ENCODE measurements at places on chromosomes 13 and 19.

GRCh38 chr13:109154966-109155761, 525.8 kb downstream of the MYO16 start:
- DNase-seq = no peak

- DNase-seq = no peak
These were observed 187.1 kb downstream of the FOXO1 start for GRCh38 chr13:40479196-40479845.

GRCh38 chr19:4060621-4061177, 6.0 kb downstream of the ZBTB7A start:
- no peak for DNase-seq

GRCh38 chr13:113875837-113876281, 12.0 kb upstream of the GAS6 start:
- no peak for DNase-seq

DNA sequence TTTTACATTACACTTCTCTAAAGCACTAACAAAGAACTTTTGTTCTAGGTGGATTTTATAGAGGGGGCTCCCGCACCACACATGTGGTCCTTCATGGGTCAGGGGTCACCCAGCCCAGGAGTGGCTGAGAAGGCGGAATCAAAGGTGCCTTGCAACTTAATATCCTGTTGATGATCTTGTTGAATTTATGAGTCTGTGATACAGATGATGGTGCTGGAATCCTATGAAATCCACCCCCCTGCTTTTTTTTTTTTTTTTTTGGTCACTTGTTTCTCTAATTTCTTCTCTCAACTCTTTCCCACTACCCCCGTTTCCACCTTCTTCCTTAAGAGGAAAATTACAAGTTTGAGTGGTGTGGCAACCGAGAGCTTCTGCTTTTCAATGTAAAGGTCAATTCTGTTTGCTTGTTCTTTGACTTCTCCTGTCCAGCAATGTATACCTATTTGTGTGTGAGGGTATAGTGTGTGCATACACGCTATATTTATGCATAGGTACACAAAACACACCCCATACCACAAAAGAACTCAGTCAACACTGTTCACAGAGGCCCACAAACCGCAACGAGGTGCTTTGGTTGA, 4.2 kb upstream of the ZIC2 start:
- no peak for DNase-seq

- no peak for DNase-seq
These were observed 33.0 kb downstream of the UGGT2 start for GRCh38 chr13:96020155-96020575.

GRCh38 chr13:28651810-28652401, 7.0 kb upstream of the POMP start:
- DNase-seq = no peak

- no peak for DNase-seq
These were observed 22.1 kb downstream of the UPF1 start for GRCh38 chr19:18853755-18854427.

GRCh38 chr13:102846261-102847015, 606 bp downstream of the ERCC5 start:
- DNase-seq = no peak

DNA sequence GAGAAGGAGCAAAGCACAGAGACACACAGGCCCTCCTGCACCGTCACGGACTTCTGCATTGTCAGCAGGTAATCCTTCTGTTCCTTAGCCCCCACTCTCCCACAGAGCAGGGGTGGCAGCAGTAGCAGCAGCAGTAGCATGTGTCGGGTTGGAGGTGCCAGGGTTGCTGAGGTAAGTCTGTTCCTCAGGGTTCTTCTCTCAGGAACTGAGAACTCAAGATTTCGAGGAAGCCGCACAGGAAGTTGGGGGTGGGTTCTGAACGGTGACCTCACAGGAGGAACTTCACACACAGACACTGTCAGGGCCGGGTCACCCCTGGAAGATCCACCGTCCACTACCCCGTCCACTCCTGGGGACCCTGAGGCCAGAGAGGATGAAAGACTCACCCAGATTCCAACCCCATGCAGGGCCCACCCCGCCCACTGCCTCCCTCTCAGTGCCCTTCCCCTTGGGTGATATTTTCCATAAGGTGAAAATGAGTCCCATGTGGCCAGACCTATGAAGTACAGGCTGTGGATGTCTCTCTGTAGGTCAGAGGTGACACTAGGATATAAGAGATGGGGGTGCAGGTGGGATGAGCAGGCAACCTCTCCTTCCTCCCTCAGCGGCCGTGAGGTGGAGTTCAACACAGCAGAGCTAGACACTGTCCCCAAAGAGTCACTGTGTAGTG, at the start of gene SIGLEC12:
Gene SIGLEC12, minus strand, starts transcription at position 207 of the 670 bp plus-strand sequence. Its CDS starts 67 bp downstream, at position 140.
- no peak for DNase-seq

DNA sequence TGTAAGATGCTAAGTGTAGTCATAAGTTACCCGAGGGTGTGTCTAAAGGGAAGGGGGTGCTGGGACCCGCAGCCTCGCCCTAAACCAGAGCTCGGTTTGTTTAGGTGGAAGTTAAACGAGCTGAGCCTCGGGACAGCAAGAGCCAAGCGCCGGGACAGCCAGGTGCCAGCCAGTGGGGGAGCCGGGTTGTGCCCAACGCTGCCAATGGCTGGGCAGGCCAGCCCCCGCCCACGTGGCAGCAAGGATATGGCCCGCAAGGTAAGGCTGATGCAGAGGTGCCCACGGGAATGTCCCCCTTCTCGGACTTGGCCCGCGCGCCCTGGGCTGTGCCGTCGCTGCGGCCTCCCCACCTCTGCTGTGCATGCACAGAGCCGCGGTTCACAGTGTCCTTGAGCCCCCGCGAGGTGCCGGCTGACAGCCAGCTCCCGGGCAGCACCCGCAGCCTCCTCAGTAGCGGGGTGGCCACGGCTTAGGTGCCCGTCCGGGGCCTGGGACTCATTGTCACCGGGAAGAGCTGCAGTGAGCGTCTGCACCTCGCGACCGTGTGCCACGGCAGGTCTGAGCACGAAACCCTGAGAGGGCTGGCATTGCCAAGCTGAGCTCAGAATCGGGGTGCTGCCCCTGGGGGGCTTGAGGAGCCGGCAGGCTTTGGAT, 9.3 kb upstream of the RPS15 start:
- no peak for DNase-seq

- no peak for DNase-seq
These were observed 26.5 kb downstream of the CEBPG start for GRCh38 chr19:33399745-33400681.

DNA sequence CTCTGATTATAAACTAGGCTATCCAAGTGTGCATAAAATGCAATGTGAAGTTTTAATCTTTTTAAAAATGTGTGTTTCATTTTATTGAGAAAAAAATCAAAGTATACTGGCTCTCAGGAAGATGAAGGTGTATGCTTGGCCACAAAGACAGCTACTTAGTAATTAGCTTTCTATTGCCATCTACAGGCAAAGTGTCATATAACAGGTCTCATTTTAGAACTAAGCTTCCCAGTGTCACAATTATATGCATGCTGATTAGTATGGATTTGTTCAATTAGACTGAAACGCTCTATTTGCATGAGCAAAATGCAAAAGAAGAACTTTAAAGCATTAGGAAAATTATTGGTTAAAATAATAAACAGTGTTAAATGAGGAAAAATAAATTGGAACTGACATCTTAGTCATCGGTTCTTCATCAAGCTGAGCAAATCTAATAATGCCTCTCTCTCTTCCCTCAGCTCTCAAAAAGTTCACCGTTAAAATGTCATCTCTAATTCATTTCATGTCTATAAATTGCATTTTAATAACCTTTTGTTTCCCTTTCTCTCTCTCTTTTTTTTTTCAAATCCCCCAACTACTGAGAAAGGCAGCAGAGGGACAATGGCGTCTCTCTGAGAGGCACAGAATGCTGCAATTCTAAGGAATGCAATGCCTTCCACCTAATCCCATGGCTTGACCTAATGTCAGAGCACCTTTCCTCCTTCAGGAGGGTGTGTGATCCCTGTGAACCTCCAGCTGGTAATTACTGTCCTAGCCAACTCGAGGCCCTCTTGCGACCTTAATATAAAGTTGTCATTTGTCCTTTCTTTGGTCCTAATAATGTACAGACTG, 313.1 kb upstream of the MAB21L1 start:
- no peak for DNase-seq

DNA sequence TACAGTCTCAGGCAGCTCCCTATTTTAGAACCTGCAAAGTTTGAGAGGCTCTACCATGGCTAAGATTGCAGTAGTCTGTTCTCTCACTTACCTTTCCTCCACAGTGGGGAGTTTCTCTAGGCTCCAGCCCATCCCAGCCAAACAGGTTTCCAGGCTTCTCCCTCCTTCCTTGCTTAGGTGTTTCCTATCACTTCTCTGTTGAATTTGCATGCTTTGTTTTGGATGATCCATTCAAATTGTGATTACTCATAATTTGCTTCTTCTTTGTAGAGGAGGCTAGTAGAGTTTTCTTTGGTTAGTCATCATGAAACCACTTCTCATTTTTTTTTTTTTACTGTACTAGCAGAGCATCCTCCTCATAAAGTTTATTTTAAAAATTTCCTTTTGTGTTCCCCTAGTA, 1242.2 kb upstream of the MIR17HG start:
- no peak for DNase-seq

DNA sequence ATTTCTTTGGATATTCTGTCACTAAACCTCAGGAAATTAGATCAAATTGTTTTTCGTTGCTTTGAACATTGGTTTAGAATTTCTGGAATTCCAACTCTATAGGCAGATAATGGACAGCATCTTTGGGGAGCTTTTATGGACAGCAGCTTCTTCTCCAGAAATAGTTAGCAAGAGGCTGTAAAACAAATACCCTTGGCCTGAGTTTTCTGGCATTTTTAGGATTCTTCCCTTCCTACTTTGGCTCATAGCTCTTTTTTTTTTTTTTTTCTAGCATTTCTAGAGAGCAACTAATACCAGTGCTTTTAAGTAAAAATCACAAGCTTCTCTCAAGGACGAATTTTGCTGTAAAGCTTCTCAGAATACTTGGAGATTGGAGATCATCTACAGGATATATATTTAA, 169.8 kb upstream of the SPRY2 start:
- no peak for DNase-seq

- DNase-seq = no peak
These were observed 1.1 kb downstream of the ARHGAP35 start for GRCh38 chr19:46861691-46862502.

GRCh38 chr19:2517881-2518601, 42.1 kb downstream of the GADD45B start:
- no peak for DNase-seq

GRCh38 chr13:28043224-28043623, 54.7 kb upstream of the URAD start:
- no peak for DNase-seq

DNA sequence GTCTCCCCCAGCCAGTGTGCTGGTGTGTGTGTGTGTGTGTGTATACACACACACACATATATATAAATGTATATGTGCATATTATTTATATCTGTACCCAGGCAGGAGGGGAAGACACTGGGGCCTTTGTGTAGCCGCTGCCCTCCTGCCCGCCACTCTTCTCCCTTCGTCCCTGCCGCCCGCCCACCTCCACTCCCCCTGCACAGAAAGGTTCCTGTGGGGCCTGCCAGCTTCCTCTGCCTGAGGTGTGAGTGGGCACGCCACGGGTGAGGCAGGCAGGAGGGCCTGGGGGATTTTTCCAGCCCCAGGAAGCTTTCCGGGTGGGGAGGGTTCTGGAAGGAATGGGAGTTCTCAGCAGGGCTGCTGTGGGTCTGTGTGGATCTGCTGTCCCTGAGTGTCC, 6.9 kb downstream of the IRF2BP1 start:
- no peak for DNase-seq

DNA sequence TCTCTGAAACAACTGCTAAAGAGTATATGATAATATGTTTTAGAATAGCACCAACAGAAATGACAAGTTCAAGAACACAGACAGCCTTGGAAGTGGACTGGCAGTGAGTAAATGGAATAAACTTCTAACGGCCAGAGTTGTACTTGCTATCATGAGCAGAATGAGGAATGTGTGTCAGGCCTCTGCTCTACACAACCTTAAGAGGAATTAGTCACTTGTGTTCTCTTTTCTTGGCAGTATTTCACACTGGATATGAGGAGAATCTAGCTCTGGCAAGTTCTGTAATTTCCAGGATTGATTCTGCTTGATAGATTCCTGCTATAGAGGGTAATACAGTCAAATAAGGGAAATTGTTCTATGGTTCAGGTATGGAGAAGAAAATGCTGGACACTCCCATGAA, 757.3 kb downstream of the EFNB2 start:
- DNase-seq = no peak

GRCh38 chr19:10420444-10421239, at the start of gene PDE4A:
Gene PDE4A (plus strand): TSS chr19:10420538. CDS start chr19:10420765, 227 bp downstream.
- no peak for DNase-seq

DNA sequence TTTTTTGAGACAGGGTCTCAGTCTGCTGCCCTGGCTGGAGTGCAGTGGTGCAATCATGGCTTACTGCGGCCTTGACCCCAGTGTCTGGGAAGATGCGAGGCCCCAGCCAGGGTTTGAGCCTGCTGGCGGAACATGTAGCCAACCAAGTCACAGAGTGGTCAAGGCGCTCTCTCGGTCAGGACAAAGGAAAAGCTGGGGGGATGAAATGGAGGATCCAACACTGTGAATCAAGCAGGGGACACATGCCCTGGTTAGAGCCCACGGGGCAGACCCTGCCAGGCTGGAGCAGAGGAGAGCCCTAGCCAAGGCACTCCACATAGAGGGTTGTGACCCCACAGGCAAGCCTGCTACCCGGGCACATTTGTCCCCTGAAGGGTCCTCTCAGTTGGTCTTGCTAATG, 10.1 kb downstream of the TUBA3C start:
- no peak for DNase-seq

DNA sequence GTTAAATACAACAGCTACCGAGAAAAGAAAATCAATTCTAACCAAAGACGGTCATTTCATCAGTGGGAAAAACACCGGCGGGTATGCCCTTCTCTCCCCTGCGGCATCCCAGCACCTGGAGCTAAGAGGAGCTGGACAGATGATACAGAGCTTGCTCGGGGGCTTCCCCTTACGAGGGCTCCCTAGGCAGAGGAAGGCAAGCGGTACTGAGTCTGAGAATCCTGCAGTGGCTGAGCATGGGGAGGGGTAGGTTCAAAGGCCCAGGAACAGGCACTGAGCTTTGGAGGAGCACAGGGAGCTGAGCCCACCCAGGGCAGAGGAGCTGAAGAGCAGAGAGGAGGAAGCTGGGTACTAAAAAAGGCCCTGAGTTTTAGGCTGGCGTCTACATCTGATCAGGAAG, 12.7 kb downstream of the STK24 start:
- no peak for DNase-seq

DNA sequence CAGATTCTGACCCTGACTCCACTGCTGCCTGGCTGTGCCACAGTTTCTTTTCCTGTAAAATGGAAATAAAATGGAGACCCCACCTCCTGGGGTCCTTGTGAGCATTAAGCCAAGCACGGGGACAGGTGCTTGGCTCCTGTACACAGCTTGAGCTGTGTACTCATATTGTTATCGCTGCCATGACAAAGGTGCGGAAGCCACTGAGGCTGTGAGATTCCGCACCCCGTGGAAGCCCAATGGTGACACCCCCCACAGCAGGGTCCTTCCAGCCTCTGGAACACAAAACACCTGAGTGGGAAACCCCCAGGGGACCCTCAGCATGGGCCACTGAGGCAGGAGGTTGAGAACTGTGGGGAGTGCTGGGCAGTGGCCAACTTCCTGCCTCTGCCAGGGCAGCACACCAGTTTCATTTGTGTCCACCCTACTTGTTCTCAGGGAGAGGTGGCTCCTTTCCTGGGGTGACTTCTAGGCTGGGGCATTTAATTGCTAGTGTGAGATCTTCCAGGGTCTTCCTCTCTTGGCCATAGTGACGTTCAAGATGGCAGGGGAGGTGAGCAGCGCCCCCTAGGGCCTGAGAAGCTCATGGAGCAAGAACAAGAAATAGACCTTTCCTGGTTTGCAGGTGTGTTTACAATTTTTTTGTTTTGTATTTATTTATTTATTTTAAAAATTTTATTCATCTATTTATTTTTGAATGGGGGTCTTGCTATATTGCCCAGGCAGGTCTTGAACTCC, 5.4 kb upstream of the JSRP1 start:
- no peak for DNase-seq

GRCh38 chr19:44542671-44543070, 13.2 kb upstream of the CEACAM20 start:
- DNase-seq = no peak
